Bone marrow (tissue), 2 donors: ENCODE measurements at places on chromosomes 3 and 15.

DNA sequence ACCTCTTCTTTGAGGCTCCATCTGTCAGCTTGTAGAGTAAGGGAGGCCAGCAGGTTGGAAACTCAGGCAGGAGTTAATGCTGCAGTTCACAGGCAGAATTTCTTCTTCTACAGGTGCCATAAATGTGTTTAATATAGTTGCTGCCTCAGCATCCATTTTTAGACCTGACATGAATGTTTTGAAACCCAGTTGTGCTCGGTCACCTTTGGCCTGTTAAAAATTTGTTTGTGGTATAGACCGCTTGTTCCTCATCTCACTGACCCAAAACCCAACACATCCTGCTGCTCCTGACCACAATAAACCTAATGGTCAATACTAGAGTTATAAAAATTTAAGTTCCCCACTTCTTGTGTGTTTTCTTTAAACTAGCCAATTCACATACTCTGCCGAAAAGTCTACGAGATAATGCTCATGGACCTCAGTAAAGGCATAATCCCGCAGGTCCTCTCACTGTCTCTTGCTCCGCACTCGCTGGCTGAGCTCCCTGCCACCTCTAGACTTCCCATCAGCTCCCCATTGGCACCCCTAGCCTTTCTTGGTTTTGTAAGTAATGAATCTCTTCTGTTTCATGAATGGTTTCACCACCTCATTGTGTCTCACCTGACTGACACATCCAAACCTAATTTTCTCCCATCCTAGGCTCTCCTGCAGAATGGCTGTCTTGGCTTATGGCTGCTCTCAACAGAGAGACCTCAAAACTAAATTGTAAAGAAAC, 138.5 kb upstream of the STRIT1 start:
- DNase-seq, result no peak

DNA sequence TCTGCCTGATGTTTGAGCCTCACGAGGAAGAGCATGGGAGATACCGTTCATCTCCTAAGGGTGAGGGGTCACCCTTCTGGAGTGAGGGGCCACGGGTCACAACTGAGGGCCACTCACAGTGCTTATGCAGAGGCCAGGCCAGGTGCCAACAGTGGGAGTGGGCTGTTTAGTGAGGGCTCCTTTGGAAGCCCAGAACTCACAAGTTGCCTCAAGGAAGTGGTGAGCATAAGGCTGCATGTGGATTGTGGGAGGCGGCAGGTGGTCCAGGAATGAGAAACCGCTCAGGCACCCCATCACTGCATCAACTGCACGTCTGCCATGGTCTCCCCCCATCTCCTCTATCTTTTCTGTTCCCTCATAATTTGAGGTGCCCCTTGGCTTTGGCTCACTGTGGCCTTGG, 26.5 kb downstream of the SPSB4 start:
- DNase-seq, result no peak

DNA sequence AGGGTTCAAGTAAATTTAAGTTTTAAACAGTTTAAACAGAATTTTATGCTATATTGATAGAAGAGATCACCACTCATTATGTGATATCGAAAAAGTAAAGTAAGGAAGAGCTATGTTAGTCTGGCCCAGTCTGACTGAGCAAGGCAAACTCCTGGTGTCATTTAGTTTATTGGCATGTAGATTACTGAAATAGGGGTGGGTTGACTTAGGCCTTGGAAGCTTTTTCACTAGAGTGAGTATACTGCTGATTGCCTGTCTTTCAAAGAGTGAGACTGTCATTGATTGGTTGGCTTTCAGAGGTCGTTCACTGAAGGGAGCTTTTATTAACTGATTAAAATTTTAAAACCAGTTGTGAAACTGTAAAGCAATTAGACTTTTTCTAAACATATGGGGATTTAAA, 294.5 kb downstream of the NAALADL2 start:
- DNase-seq, result no peak

DNA sequence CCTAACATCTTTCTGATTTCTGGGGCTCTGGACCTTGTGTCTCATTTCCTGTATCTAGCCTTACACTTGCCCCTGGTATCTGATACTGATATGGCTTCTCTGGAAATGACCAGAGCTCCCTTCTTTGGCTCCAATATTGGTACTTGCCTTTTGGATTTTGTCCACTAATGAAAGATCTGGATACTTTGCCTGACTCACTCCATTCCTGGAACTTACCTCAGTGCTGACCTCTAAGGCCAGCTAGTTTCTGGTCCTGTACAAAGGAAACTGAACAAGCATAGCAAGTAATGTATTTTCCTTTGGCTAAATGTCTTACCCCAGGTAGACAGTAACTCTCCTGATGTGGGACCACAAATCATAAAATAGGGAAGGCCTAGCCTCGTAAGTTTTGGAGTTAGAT, 93.8 kb upstream of the SLC4A7 start:
- no peak for DNase-seq

GRCh38 chr3:119175872-119176756, 2.7 kb downstream of the UPK1B start:
- DNase-seq, result no peak

DNA sequence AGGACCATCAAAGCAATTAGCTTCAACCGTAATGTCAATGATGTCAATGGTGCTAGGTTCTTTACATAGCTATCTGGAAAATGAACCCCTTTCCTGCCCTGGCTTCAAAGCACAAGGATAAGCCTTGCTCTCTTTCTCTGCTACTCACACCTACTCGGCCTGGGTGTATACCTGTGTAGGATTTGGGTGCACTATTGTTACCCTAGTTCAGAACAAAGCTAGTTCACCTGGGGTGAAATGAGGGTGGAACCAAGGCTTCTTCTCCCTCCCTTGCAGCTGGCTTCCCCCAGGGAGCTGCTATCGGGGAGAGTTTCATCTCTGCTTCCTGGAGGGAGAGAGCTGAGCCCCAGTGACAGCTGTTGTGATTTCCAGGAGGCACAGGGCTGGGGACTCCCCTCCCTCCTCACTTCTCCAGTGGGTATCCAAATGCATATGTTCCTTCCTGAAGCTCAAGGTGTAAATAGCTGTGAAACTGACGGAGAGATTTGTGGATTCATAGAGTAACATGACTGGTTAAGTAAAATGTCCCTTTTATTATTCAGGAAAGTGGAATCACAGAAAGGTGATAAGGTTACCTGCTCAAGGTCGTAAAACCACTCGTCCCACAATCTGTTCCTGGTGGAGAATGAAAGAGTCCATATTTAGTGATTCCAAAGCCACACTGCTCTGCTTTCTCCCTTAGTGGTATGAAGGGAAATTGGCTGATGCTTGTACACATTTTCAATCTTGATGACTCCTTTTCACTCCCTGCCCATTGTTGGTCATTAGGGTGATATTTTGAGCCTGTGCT, 11.8 kb upstream of the C3orf70 start:
- no peak for DNase-seq

GRCh38 chr15:28952666-28953491, 67.1 kb downstream of the APBA2 start:
- DNase-seq, result no peak

DNA sequence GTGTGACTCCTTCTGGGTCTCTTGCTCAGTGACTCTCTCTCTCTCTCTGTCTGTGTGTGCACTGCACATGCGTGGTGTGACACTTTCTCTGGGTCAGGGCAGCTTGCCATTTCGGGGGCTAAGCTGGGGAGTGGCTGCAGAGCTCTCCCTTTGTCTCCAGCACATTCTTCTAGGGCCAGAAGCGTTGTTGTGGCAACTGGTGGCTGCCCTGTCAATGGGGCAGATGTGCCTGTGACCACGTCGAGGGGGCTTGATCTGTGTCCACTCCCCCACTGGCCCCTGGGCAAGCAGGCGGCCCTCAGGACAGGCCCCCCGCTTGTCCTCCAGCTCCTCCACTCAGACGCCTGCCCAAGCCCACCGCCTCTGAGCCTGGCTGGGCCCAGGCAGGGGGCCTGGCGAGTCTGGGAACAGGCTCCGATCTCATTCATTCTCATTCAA, 67.8 kb downstream of the WNT7A start:
- DNase-seq, result no peak

DNA sequence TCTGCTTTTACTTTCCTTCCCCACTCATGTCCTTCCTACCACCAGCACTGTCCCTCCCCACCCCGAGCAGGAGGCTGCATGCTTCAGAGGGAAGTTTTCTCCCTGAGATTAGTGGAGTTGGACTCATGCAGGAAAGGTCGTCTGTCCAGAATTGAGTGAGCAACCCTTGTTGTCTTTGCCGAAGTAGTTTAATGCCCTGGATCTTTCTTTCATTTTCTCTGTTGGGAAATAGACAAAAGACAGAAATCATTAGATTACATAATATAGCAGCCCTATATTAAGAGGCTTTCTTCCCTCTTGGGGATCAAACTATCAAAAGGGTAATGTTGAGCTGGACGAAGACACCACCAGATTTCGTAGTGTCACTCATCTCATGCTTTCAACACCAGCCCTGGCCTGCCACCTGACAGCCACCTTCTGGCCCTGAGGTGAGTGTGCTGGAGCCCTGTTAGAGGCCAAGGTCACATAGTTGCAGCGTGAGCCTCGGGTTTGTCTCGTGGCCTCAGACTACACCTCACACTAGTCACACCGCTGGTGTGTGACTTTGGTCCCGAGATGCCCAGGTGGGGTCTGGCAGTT, 231.0 kb downstream of the ITPR1 start:
- no peak for DNase-seq

GRCh38 chr15:34336991-34337556, 507 bp downstream of the SLC12A6 start:
- no peak for DNase-seq

DNA sequence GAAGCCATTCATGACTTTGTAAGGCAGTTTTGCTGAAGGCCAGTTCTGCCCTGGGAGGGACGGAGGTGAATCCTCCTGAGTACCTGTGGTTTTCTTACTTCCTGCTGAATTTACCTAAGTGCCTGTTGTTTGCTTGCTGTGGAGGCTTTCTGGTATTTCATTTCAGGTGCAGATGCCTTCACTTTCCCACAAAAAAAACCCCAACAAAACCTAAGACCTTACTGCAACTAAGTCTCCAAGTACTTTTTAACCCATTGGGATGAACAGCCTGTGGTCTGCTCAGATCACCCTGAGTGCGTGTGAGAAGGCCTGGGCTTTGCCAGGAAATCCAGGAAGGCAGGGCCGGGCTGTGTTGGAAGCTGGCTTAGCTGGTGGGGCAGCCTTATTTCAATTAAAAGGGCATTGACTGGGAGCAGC, 65.3 kb downstream of the IGF1R start:
- no peak for DNase-seq

GRCh38 chr15:87263871-87264270, 992.7 kb downstream of the NTRK3 start:
- DNase-seq, result no peak

GRCh38 chr15:78061963-78062427, 15.5 kb downstream of the TBC1D2B start:
- no peak for DNase-seq

DNA sequence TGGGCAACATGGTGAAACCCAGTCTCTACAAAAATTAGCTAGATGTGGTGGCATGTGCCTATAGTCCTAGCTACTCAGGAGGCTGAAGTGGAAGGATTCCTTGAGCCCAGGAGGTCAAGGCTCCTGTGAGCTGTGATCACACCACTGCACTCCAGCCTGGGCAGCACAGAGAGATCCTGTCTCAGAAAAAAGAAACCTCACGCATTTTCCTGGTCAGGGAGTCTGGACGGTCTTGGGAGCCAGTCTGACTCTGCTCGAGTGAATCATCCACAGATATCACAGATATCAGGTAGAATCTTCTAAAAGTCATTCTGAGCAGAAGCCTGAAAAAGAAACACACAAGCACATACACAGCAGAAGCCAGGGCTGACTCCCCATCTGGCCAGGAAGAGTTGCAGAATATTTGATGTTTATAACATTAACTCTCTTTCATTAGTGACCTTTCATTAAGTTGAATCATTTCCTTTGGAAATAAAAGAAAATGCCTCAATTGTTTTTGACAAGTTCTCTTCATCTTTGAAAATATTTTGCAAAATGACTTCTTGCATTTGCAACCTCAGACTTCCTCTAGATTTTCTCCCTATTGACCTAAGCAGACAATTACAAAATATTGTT, 56.5 kb upstream of the ABHD17C start:
- DNase-seq, result no peak

- no peak for DNase-seq
These were observed 616.1 kb downstream of the OTOL1 start for GRCh38 chr3:162112719-162113118.

DNA sequence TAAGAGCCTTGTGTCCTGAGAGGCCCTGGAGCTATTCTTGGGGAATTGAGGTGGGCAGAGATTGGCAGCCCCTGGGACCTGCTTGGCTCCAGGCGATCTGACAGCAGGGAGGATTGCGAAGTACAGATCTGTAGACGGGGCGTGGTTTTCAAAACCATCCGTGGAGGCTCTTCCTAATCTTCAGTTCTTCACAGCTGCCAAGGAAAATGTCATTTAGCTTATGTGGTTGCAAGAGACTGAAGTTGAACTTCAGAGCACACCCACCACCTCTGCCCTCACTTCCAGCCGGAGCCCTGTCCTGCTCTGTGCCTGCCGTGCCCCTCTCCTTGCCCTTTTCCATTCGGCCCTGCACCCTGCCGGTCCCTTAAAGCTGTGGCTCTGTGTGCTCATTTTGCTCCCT, 12.9 kb downstream of the NISCH start:
- DNase-seq, result no peak

- DNase-seq, result no peak
These were observed 380.3 kb upstream of the THBS1 start for GRCh38 chr15:39200586-39200985.

DNA sequence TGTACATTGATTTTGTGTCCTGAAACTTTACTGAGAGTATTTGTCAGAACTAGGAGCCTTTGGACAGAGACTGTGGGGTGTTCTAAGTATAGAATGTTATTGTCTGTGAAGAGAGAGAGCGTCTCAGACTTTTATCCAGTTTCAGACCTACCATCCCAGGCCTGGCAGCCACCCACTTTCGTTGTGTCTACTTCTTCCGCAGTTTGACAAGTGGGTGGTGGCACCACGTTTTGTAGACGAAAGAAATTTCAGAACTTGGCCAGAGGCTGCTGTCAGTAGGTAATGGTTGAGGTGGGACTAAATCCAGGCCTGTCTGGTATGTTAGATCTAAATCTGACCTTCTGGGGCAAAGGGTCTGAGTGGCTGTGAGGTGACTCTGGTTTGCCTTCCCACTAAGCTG, 13.4 kb upstream of the TRAK1 start:
- DNase-seq, result no peak

DNA sequence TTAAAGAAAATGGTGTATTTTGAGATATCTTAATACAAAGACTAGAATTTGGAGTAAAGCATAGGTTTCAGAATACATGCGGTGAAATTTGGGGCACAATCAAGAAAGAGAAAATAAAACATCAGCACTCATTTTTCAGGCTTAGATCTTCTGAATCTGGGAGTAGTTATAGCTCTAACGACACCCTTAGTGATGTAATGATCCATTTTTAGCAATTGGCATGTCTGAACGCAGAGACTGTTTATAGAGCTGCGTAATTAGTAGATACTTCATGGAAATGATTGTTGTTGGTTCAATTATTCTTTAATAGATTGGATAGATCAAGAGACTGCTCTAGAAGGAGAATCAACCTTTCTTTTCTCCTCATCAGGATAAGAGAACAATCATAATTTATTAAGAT, 47.5 kb upstream of the SNRK start:
- no peak for DNase-seq

GRCh38 chr15:47949815-47950214, 171.0 kb upstream of the SLC24A5 start:
- no peak for DNase-seq
